Activated naive CD8-positive, alpha-beta T cell treated with anti-CD3 and anti-CD28 coated beads, Interleukin-2, amount 10 ng/mL, durations not matched to agents 7 days and 5 days (primary cell): ENCODE measurements at places on chromosomes 2 and 18. TPM values are rescaled to one million over a fixed set of nuclear protein-coding genes. Genes with fewer than 3 reads are reported as not detected.

Gene ANKRD23
- total RNA-seq = 16.5 TPM

Gene R3HDM1
- 48.4 TPM for total RNA-seq

Gene SRSF7
- 315 TPM for total RNA-seq

GRCh38 chr2:203875471-203875870 lies 7.9 kb downstream of the CTLA4 start:
- no peak overlapping the region for H3K27ac ChIP-seq
- peaks cover 42% of the 10 kb centered on the region for H3K36me3 ChIP-seq
- DNase-seq = no peak
- H3K27me3 ChIP-seq = no peaks in the 10 kb centered on the region
- H3K4me1 ChIP-seq = peaks cover 44% of the 10 kb centered on the region
- H3K4me3 ChIP-seq = no peak overlapping the region

- DNase-seq = no peak
- no peaks in the 10 kb centered on the region for H3K27me3 ChIP-seq
- H3K27ac ChIP-seq = no peak overlapping the region
- H3K4me1 ChIP-seq = no peaks in the 10 kb centered on the region
- no peaks in the 10 kb centered on the region for H3K36me3 ChIP-seq
Measured at GRCh38 chr2:103484906-103485305, 723.1 kb downstream of the TMEM182 start.

GRCh38 chr18:47343291-47343690 lies 91.8 kb upstream of the SKOR2 start:
- no peak for DNase-seq
- no peaks in the 10 kb centered on the region for H3K4me1 ChIP-seq
- H3K4me3 ChIP-seq = no peak overlapping the region
- no peak overlapping the region for H3K27ac ChIP-seq
- no peaks in the 10 kb centered on the region for H3K27me3 ChIP-seq
- H3K36me3 ChIP-seq = no peaks in the 10 kb centered on the region

DNA sequence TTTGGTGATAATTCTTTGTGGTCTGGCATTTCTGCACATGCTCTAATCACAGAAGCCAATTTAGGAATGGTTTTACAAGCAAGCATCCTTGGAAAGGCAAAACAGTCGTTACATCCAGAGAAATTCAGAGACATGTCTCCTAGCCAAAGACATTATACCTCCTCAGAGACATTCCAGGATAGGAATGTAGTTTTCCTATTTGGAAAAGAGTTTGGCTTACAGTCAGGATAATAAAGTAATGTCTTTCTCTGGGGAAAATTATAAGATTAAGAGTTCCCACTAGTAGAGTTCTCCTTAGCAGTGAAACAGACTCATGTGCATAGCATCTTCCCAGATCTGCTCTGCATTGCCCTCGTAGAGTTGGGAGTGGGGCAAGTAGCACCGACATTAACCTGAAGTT lies 753.6 kb upstream of the TMEFF2 start:
- no peak overlapping the region for H3K27ac ChIP-seq
- DNase-seq = no peak
- no peak overlapping the region for H3K4me3 ChIP-seq
